Cardiac ventricle fibroblast (primary cell): ENCODE measurements at places on chromosomes 11 and 22. TPM values are rescaled to one million over a fixed set of nuclear protein-coding genes. Genes with fewer than 3 reads are reported as not detected.

The RAPSN gene
- total RNA-seq = not detected in 2 replicates

The SNAP29 gene
- 22.8 and 23.6 TPM in 2 replicates for total RNA-seq

The MYEOV gene
- total RNA-seq = not detected in 2 replicates

The PKNOX2 gene
- total RNA-seq = 5.8 and 6.6 TPM in 2 replicates

The KDM4E gene
- not detected in 2 replicates for total RNA-seq

The SLC22A12 gene
- total RNA-seq = not detected in 2 replicates

The CARNS1 gene
- 0.05 TPM in 1 of 2 replicates, not detected in the other for total RNA-seq
